ENCODE measurements at places on chromosomes 13 and 19.

DNA sequence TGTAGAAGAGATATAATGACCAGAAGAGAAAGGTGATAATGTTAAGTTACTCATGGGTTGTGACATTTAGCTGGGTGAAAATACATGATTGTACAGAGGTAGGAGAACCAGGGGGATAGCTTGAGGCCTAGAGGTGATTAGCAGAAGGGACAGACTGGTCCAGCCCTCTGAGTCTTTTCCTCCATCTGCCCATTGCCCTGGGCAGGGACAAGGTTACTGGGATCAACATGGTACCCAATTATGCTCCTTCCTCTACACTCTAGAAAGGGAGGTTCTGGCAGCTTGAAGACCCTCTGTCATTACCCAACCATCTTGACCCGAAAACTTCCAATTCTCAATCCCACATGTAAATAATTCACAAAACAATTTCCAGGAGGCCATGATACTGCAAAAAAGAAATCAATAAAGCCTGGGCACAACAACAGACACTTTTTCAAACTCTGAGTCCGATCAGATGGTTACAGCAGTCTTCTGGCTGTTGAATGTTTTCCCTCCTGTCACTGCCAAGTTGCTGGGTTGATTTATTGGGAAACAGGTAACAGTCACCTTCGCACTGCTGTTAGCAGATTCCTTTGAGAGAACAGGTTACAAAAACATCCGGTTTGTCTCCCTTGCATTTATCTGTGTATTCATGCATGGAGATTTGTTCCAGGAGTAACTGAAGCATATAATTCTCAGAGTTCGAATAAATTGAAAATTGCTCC is 239.1 kb upstream of the HTR2A start:
- no peak for DNase-seq

- no peak for DNase-seq
Measured at GRCh38 chr19:16289594-16289993, 35.0 kb upstream of the KLF2 start.

GRCh38 chr19:51187395-51188226 is 37.3 kb upstream of the CD33 start:
- no peak for DNase-seq

DNA sequence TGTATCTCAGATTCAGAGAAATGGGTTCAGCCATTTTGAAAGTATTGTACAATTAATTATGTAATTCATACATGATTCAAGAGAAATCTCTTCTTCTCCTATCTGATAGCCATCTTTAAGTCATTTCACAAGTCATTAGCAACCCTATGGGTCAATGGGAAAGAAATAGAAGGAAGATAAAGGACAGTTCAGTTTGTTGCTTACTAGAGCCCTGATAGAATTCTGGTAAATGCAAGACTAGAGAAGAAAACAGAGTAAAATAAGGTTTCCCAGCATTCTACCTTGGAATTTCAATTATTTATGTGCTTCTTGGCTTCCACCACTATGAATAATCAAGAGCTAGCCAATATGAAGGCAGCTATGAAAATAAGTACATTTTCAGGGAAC is 117.7 kb downstream of the LHFPL6 start:
- DNase-seq, result peak; percentile 59

GRCh38 chr13:78102121-78102677 is 183.6 kb upstream of the EDNRB start:
- peak; percentile 40 for DNase-seq

DNA sequence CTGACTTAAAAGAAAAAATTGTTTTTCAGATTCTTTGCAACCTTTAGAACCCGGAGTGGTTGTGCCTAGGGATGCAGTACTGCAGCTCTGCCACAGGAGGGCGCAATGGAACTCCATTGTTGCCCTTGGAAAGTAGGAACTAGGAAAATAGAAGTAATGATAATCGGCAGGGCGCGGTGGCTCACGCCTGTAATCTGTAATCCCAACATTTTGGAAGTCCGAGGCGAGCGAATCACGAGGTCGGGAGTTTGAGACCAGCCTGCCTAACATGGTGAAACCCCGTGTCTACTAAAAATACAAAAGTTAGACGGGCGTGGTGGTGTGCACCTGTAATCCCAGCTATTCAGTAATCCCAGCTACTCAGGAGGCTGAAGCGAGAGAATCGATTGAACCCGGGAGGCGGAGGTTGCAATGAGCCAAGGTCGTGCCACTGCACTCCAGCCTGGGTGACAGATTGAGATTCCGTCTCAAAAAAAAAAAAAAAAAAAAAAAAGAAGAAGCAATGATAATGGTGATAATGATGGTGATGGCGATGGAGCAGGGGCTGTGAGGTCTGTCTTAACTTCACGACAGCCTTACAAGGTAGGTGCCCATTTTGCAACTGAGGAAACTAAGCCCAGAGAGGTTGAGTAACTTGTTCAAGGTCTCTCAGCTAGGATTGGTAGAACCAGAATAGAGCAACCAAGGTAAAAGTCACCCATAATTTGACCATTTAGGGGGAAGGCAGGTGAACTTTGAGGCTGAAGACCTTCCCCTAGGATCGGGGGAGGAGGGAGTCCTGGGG is 5.5 kb upstream of the ADAMTS10 start:
- DNase-seq, result no peak

- peak; percentile 30 for DNase-seq
Measured at GRCh38 chr13:78709028-78709427, 50.1 kb upstream of the OBI1 start.

- DNase-seq, result no peak
Measured at GRCh38 chr19:54674021-54674617, 11.3 kb downstream of the LILRB4 start.

DNA sequence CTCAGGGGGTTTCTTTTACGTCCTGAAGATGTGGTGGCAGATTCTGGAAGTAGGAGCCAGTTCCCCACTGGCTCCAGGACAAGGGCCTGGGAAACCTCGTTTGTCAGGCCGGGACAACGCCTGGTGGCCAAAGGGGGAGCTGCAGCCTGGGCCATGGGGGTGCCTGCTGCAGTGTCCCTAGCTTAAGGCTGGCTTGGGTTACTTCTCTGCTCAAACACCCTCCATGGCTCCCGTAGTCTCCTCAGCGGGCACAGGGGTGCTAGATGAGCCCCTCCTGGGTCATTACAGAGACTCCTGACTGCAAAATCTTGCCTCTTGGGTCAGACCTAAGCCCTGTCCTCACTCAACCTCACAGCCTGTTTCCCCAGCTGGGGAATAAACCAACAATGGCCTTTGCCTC is 14.7 kb downstream of the CILP2 start:
- DNase-seq, result no peak

DNA sequence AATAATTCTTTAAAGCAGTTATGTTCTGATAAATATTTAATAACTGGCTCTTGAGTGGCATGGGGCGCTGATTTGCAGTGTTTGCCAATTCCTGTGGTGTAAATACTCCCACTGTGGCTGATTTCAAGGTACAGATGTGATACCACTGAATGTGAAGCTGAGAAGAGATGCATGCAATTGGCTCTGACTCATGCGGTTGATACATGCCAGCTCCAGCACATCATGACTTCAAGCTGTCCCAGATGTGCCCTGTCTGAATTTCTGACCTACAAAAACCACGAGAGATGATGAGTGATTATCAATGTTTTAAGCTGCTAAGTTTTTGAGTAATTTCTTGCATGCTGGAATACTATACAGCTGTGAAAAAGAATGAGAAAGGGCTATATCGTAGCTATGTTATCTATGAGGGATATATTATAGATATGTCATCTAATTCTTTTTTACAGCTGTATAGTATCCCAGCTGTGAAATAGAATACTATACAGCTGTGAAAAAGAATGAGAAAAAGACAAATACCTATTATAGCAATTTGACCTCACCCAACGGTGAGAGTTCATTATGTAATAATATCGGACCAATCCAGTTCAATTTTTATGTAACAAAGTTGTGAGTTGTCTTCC is 7.6 kb upstream of the ACSBG2 start:
- DNase-seq, result no peak

GRCh38 chr13:31032528-31033113 is 100.2 kb downstream of the TEX26 start:
- DNase-seq, result peak; percentile 63

DNA sequence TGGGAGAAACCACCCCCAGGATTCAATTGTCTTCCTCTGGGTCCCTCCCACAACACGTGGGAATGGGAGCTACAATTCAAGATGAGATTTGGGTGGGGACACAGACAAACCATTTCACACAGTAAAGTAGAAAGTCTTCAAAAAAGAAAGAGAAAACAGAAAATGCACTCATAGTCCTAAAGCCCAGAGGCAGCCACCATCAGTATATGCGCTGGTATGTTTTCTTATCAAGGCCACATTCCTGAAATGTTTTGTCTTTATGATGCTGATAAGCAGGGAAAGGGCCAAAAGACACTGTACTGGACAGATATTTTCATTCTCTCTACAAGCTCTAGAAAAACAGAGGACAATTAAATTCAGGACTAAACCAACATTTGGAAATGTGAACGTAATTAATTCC is 375.8 kb upstream of the TSHZ3 start:
- DNase-seq, result peak; percentile 23

DNA sequence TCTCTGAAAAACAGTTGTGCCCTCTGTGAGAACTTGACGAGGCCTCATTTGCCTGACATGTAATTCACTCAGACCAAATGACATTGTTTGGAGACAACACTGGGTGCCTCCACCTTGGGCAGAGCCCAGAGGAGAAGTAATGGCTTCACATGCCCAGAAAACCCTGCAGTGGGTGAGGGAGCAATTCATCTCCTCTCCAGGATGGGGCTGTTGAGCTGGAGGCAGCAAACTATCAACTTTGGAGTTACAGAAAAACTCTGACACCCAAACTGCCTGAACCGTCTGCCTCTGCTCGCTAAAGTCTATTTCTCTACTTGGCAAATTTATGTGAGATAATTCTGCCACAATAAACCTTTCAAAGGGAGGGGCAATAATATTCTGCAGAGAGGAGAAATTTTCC is 146.9 kb downstream of the DCLK1 start:
- DNase-seq, result no peak

- DNase-seq, result no peak
Measured at GRCh38 chr13:79481685-79482052, 714 bp downstream of the NDFIP2 start.

- DNase-seq, result no peak
Measured at GRCh38 chr19:42282819-42283187, 13.8 kb downstream of the CIC start.

GRCh38 chr19:2327773-2328400 is 499 bp downstream of the LSM7 start:
- DNase-seq, result peak; percentile 88

DNA sequence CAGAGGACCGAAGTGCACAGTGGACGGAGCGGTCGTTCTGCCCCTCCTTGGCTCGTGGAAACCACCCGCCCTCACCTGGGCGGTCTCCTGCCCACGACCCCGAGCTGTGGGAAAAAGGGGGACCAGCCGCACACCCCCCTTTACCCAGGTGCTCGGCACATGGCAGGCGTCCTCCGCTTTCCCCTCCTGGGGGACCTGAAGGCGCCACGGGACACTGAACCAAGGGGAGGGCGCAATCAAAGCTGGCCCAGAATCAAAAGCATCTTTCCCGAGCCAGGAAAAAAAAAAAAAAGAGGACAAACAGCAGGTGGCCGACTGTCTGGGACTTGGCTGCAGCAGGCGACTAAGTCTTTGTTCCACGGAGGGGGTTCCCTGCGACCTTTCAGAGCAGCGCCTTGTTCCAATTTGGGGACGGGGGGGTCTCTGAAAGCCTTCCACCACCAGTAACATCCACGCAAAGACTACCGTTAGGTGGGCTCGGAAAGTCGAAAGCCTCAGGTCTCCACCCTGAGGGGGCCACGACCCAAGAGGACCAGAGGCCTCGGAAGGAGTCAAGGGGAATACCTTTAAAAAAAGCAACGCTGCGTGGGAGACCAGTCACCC is 1.1 kb downstream of the MBD3 start:
- DNase-seq, result no peak

- DNase-seq, result peak; percentile 96
Measured at GRCh38 chr19:2602391-2603181, 99.9 kb downstream of the GNG7 start.

DNA sequence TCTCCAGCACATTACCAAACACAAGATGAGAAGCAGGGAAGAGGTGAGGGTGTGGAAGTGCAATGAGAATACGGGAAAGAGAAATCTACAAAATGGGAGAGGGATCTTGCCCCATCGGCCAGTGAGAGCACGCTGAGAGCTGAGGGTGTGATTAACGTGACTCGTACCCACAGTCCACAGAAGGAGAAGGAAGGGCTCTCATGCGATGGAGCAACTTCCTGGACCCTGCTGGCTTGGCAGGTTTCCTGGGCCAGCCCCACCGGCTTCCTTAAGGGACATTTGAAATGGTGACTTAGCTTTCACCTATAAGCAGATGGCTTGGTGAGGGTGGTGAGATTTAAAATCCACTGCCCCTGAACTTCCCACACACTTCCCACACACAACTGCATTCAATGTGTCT is 740.1 kb downstream of the UQCRFS1 start:
- DNase-seq, result no peak

DNA sequence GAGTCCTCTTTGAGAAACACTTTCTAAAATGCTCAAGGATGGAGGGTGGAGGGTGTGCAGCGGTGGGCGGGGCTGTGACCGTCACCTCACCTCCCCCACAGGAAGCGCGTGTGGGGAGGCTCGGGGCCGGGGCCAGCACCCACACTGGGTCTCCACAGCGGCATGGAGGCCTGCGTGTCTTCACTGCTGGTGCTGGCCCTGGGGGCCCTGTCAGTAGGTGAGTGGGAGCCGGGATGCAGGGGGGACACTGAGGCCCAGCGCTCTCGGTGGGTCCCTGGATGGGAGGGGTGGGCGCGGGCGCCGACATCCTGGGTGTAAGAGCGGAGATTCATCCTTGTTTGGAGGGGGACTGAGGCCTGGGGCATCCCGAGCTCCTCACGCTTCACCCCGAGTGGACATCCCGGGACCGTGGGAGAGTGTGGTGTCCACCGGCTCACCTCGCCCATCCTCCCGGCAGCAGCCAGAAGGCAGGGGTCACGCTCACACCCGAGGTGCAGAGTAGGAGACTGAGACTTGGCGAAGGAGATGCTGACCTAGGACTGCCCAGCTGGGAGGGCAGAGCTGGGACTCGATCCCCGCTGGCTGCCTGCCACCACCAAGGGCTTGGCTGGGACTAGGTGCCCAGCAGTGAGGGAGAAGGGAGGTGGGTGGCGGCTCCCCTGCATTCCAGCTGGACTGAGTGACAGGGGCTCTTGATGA is at the start of gene GZMM:
Gene GZMM (plus strand): TSS at position 144 of the 699 bp plus-strand sequence. CDS start 19 bp downstream, at position 163.
- no peak for DNase-seq

GRCh38 chr13:109784590-109785140 is 1.7 kb downstream of the IRS2 start:
- peak; percentile 40 for DNase-seq

DNA sequence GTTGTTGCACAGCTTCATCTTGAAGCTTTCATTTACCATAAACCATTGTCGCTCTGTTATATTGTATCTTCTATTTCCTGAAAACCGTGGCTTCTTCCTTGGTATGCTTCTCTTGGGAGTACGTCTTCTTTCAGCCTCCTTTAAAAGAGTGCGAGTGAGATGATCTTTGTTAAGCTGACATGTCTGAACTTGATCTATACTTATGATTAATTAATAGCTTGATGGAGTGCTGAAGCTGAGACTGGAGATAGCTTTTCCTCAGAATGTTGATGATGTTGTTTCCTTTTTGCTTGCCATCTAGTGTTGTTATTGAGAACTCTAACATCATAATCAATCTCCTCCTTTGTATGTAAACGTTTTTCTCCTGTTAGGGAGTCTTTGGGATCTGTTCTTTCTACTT is 529.3 kb upstream of the SPRY2 start:
- DNase-seq, result no peak

All from astrocyte (in vitro differentiated cells and primary cell).